ENCODE measurements at places on chromosomes 16 and 17.

GRCh38 chr17:13851889-13852288 lies 217.4 kb upstream of the COX10 start:
- DNase-seq, result no peak

- DNase-seq, result no peak
Observed at GRCh38 chr16:3161235-3162018, 26.6 kb upstream of the OR1F1 start.

DNA sequence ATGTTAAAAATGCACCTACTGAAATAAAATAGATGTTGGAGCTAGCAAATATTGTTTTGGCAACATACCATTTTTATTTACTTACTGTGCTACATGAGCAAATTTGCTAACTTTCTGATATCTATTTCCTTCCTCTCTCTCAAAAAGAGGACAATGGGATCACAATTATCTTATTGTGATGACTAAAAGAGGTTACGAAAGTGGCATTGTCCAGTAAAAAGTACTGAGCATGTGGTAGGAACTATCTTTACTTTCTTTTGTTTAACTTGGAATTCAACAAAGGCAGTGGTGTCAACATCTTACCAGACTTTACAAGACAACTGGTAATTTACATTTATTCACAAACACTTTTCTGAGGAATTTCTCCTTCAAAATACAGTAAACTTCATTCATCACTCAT lies 1542.6 kb upstream of the CDH8 start:
- DNase-seq, result no peak

GRCh38 chr17:10156948-10157607 lies 41.3 kb downstream of the GAS7 start:
- DNase-seq, result no peak

- DNase-seq, result no peak
Observed at GRCh38 chr17:35076874-35077273, 13.4 kb upstream of the RFFL start.

GRCh38 chr17:79760197-79760906 lies 17.6 kb upstream of the CBX2 start:
- DNase-seq, result no peak

DNA sequence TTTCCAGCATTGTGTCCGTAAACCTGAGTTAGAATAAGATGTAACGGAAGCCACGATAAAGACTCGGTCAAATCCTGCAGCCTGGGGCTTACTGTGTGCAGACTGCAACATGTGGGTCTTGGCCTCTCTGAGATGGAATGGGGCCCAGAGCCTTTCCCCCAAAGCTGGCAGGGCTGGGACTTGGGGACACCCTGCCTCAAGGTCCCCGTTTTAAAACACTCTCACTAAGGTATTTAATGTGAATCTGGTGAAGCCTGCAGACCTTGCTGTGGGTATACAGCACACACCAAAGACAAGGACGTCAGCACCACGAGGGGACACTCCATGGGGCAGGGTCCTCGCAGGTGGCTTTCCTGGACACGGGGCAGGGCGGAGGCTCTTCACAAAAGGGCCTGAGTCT lies 2.1 kb downstream of the NDUFAF8 start:
- DNase-seq, result no peak

- no peak for DNase-seq
Observed at GRCh38 chr17:55090079-55090492, 121.5 kb downstream of the STXBP4 start.

DNA sequence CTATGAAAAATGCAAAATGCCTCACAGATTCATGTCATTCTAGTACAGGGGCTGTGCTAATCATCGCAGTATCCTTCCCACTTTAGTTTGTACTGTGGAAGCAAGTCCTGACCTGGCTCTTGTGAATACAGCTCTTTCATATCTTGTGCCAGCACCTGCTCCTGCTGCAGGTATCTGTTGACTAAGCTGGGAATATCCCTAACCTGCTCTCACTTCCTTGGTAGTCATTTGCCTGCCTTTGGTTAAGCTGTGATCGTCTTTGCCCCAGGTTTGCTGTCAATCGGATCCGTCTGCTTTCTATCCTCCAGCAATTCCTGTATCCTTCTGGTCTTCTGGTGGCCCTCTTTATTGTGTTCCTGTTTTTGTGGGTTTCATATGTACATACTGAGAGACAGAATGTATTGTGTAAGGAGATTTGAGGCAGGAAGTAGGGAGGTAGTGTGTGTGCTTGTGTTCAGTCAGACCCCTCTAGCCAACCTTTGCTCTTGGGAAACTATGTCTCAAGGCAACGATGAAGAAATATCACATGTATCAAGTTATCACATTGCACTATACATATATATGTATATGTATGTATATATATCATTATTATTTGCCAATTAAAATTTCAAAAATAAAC lies 7.7 kb upstream of the GINS3 start:
- no peak for DNase-seq

DNA sequence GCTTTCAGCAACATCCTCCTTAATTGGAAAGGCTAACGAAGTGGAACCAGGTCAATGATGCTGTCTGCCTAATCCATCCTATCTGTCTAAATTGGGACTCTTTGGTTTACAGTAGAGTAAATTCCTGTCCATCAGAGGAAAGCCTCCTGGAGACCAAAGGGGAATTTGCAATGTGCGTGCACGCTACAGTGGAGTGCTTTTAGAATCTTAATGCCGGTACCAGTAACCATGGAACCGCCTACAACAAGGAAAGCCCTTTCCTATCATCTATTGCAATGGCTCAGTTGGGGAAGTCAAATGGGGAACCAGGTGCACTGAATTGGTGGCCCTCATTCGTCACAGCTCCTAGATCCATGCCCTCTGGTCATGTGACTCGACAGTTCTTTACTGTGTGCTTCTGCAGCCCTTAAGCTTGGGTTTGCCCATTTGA lies 110.1 kb downstream of the XYLT1 start:
- no peak for DNase-seq

DNA sequence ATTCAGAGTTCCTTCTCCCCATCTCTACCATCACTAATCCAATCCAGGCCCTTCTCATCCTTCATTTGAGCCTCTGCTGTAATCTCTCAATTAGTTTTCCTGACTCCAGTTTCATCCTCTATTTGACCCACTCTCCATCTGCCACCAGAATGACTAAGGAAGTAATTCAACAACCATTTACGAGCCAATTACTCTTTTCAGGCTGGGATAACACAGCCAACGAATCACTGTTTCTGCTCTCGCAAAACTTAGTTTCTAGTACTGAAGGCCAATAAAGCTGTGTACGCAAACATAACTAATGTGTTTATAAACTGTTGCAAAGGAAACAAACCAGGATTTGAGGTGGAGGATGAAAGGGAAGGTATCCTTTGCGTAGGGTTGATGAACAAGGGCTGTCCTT lies 53.7 kb downstream of the MAP2K6 start:
- DNase-seq, result no peak

- DNase-seq, result no peak
Observed at GRCh38 chr17:38418693-38419507, 9.4 kb upstream of the ARHGAP23 start.

DNA sequence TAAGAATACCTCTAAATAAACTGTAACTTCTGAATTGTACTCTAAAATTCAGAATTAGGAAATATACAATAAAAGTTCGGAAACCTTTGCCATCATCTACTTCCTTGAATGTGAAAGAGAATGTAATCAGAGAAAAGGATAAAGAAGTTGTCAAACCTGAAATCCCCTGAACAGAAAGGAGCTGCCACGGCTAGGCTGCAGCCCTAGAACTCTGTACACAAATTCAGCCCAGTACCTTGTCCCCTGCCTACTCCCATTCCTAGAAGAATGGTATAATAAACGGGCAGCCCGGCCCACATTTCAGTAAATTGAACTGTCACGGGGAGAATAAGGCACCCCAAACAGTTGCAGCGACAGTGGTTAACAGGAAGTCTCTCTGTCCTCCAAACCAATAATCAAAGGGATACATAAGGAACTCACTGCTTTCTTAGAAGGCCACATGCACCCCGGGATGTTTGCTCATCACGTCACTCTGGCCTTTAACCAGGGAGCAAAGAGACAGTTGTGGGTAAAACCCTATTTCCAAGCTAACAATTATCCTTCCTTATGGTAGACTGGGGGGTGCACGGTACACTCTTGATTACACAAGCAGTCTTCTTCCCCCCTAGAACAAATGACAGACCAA lies 24.3 kb upstream of the RFFL start:
- DNase-seq, result no peak

- no peak for DNase-seq
Observed at GRCh38 chr17:44381810-44382305, 7.6 kb downstream of the ITGA2B start.

- no peak for DNase-seq
Observed at GRCh38 chr16:62596584-62596983, 560.3 kb upstream of the CDH8 start.

GRCh38 chr17:16988749-16989229 lies 16.9 kb upstream of the TNFRSF13B start:
- no peak for DNase-seq

- no peak for DNase-seq
Observed at GRCh38 chr17:32502710-32503109, 15.9 kb downstream of the CDK5R1 start.

GRCh38 chr16:84548508-84548907 lies 44.0 kb upstream of the MEAK7 start:
- no peak for DNase-seq

DNA sequence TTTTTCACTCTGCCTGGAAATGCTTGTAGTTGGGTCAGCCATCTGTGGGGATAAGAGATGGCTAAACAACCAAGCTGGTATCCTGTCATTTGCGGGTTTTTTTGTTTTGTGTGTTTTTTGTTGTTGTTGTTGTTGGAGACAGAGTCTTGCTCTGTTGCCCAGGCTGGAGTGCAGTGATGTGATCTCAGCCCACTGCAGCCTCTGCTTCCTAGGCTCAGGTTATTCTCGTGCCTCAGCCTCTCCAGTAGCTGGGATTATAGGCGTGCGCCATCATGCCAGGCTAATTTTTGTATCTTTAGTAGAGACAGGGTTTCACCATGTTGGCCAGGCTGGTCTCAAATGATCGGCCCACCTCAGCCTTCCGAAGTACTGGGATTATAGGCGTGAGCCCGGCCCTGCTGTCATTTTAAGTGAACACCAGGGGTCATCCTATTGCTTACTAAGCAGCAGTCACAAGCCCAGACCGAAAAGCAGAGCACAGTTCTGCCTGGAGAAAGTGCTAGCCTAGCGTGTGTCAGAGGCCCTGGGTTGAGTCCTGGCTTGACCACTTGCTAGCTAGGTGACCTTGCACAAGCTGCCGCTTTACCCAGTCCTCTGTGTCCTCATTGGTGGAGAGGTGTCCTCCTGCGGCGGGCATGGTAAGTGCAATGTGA lies 4.6 kb downstream of the SMCR8 start:
- DNase-seq, result no peak

DNA sequence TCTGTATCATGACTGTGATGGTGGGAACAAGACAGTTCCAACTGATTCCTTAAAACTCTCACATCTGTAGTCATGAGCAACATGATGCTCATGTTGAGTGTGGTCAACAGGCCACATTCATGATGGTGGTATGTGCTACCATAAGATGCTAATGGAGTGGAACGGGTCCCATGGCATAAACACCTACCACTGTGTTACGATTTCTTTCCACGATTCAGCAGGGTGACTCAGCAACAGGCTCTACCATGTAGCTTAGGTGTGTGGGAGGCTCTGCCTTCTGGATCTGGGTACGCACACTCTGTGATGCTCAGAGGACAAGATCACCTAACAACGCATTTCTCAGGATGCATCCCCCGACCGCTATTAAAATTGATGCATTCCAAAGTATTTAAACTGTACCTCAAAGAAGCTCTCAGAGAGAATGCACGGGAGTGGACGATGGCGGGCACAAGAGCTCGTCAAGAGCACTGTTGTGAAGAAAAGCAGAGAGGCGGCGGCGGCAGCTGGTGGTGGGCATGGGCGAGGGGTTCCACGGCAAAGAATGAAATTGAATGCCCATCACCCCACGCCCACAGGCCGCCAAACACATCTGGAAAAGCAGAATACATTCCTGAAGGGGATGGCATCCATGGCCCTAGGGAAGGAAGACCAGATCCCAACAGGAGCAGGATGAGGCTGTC lies 133.3 kb downstream of the ZNF778 start:
- DNase-seq, result no peak

- no peak for DNase-seq
Observed at GRCh38 chr17:68674029-68674925, 73.1 kb upstream of the FAM20A start.

DNA sequence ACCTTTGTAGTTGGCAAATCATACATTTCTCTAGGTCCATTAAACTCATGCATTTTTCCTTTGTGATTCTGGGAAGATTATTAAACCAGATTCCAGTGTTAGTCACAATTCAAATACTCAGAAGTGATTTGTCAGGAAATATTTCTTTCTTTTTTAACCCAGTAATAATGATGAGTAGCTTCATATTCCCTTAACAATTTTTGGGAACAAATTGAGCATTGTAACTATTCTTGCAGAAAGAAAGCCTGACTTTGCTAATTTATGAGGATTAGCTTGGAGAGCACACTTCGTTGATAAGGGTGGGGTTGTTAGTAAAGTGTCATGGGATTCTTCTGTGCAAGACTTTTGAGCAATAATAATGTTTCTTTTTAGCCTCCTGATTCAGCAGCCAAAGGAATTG lies 18.7 kb upstream of the KRT24 start:
- DNase-seq, result no peak

DNA sequence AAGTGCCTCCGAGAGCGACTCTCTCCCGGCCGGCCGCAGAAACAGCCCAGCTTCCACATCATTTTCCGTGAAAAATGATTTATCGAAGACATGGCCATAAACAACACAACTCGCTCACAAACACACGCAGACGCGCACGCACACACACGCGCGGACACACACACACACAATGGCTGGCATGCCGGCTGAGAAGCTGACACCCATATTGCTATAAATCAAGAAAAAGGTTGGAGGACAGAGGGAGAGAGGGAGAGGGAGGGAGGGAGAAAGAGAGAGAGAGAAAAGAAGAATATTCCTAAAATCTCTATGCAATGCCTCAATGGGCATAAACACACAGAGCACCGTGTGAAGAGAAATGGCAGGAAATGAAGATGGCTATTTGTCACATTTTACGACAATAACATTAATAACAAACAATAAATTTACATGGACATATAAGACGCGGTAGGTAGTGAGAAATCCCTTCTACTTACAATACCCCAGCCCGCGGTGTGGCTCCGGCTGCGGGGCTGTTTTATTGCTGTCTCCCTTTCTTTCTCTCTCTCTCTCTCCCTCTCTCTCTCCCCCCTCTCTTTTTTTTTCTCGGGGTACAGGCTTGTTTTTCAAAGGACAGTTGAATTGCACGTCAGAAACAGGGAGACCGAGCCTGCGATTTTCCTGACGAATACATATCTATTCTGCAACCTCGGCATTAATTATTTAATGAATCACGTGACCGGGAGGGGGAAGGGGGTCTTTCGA lies 9.5 kb downstream of the HOXB4 start:
- DNase-seq, result no peak

- no peak for DNase-seq
Observed at GRCh38 chr16:30087181-30087898, 4.4 kb downstream of the TBX6 start.

Data from DMS79 (cell line).